NCI-H2029 treated with DMSO at 0.1 percent for 48 hours (cell line): ENCODE measurements at places on chromosomes 1 and 21.

GRCh38 chr1:84940481-84940880 is 47.5 kb upstream of the LPAR3 start:
- DNase-seq, result no peak

DNA sequence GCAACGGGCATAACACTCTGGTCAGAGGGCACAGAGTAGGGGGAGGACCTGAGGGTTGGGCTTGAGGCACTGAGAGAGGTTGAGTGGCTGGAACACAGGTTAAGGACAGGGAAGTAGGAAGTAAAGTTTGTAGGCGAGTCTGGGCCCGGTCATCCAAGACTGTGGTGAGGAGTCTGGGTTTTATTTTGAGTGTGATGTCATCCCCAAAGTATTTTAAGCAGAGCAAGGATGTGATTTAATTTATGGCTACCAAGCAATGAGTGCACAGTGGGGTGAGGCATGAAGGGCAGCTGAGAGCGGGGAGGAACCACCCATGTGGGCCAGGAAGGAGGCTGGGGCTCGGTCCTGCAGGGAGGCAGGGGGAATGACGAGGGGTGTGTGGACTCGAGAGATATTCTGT is 11.2 kb upstream of the VWA5B1 start:
- DNase-seq, result no peak

- no peak for DNase-seq
Measured at GRCh38 chr1:160407839-160408801, 7.8 kb downstream of the VANGL2 start.

DNA sequence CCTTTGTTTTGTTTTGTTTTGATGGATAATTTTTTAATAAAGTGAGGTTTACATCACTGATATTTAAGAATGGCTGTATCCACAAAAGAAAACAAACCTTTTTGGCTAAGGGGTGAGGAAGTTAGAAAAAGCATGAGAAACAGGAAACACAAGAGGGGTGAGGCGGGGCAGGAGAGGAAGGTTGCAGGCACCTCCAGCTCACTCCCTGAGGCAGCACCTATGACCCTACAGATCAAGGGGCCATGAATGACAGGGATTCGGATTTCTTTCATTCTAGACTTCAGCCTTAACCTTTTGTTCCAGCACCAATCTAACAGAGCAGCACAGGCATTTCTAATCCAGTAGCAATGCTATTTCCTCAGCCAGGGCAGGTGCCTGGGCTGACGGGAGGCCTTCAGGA is 4.4 kb downstream of the CLCA4 start:
- no peak for DNase-seq

DNA sequence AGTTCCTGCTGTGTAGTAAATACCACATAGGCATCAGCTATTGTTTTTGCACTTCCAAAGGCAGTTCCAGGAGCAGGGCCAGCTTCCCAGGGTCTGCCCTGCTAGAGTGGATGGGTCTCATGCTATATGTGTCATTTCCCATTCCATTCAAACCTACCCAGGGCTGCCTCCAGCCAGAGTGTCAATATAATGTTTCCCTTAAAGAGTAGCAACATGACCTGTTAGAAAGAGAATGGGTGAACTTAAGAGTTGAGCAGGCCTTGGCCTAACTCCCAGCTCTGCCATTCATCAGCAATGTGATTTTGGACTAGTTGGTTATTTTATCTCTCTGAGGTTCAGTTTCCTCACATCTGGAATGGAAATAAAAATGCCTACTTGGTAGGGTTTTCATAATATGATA is 44.9 kb downstream of the RAB3B start:
- peak; percentile 82 for DNase-seq

DNA sequence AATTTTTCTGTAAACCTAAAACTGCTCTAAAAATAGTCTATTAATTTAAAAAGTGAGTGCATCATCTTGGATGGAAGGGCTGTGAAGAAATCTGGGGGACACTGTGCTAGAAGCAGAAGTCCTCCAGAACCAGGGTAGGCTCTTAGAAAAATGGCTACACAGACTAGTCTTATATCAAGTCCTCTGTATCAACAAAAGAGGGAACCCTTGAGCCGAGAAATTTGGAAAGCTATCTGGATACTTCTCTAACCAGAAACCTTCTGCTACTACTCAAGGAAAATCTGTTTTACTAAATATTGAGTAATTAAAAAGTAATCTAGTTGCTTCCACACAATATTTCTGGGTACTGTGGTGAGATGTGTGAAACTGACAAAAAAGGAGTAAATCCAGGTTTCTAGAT is 92.1 kb downstream of the WDR3 start:
- DNase-seq, result no peak

GRCh38 chr1:232386721-232387510 is 243.0 kb downstream of the SIPA1L2 start:
- no peak for DNase-seq

DNA sequence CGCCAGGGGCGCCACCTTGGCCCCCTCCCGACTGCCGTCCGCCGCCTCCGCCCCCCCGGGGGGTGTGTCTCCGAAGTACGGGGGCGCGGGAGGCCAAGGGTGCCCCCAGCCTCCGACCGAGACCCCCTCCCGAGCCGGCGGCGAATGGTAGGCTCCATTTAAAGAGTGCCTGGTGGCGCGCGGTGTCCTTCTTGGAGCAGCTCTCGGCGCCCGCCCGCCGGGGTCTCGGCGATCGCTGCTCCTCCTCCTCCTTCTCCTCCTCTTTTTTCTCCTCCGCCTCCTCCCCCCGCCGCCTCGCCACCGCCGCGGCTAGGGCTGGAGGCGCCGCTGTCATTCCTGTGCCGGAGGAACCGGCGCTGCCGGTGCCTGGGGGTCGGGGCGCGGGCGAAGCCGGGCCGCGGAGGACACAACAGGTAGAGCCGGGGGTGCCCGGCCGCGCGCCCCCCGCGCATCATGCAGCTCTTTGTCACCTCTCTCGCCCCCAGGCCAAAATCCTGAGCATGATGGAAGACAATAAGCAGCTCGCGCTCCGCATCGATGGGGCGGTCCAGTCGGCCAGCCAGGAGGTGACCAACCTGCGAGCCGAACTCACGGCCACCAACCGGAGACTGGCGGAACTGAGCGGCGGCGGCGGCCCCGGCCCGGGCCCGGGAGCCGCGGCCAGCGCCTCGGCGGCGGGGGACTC is at the start of gene KAZN:
KAZN (plus strand) TSS at position 188 of the 685 bp plus-strand sequence.
- DNase-seq, result no peak

- DNase-seq, result no peak
Measured at GRCh38 chr1:204172404-204173029, 6.4 kb upstream of the REN start.

DNA sequence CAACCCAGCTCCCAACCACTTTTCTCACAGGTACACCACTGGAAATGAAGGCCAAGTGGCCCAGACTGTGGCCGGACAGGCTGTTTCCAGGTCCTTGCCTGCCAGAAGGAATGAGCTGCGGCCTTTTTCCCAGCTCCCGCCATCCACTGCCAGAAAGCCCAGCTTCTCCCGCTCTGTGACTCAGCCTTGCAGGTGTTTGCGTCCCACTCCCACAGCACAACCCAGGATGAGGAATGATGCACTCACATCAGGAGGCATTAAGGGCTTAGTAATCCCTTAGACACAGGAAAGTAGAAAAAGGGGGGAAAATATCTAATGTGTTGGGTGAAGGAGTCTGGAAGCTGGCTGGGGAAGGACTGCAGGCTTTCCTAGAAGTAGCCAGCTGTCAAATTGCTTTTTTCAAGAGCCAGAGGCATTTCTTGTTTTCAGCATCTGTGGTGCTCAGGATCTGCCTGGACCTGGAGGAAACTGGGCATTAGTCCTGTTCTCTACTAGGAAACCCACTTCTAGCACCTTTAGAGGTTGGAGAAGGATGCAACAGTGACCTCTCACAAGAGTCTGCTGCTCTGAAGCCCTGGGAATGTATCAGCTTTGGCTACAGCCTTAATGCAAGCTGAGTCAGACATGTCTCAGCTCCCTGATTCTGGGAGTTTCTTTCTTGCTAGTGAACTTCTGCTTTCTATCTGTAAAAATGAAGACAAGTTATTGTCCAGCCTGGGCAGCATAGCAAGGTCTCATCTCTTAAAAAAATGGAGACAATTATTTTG is 13.2 kb upstream of the MAP1LC3C start:
- no peak for DNase-seq

GRCh38 chr1:203327684-203328457 is 22.6 kb downstream of the BTG2 start:
- peak; percentile 68 for DNase-seq

DNA sequence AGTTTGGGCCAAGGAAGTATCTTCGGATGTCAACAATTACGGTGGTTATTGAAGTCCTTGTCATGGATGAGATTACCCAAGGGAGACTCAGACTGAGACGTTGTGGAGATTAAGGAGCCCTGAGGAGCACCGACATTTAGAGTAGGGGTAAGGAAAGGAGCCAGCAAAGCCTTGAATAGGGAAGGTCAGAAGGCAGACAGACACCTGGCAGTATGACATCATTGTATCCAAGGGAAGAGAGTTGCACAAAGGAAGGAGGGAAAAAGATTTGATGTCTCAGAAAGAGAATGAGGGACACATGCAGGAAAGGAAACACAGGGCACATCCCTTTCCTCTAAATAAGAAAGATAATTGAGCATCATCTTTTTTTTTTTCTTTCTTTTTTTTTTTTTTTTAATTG is 11.7 kb downstream of the LAMC2 start:
- no peak for DNase-seq

DNA sequence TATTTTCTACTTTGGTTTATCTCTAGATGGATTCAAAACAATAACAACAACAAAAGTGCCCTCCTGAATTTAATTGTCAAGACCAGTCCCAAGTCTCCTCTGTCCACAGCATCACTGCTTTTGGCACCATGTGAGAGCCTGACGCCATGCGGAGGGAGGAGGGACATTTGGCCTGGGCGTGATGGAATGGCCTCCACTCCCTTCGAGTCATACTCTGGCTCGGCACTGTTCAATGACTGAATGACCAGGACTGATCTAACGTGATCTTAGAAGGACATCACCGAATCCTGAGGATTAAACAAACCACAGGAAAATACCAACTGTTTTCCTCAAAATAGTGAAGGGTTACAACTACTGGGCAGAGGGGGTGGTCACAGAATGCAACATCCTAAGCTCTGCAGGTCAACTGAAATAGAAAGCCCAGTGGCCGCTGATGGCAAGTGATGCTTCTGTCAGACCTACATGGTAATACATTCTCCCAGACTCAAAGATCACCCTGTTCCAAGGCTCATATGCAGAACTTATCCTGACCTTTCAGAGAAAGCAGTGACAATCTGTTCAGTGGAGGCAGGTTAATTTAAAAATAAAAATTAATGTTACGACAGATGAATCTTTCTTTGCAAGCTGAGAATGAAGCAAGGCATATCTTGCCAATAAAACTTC is 19.1 kb downstream of the SRSF4 start:
- no peak for DNase-seq

DNA sequence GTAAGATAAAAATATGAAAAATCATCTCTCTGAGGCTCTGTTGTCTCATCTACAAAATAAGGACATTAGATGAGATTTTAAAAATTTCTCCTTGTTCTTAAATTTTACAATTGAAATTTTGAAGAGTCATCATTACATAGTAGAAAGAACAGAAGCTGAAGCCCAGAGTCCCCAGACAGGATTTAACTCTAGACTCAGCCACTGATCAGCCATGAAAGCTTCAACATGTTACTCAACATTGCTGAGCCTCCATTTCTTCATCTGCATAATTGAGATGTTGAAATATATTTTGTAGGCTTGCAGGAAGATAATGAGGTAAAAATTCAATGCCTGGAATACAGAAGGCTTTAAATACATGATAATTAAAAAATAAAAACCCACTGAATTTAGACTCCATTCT is 633.3 kb downstream of the LMO4 start:
- DNase-seq, result no peak

- peak; percentile 26 for DNase-seq
Measured at GRCh38 chr1:29180497-29181412, 945 bp downstream of the SRSF4 start.

DNA sequence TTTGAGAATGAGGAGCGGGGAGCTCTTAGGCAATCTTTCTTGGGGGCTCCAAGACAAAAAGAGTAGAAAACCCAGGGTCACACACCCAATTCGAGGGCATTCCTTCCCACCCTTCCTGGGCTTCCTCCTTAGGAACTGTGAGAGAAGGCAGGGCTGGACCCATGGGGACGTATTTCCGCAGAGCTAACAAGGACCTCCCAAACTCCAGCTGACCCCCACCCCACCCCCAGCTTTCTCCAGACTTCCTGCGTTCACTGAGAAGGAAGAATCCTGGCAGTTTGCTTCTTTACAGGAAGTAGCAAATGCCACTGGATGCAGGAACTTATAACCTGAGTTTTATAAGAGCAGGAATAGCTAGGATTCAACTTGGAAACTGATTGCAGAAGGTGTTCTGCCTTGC is 2.7 kb upstream of the LHX9 start:
- DNase-seq, result no peak

DNA sequence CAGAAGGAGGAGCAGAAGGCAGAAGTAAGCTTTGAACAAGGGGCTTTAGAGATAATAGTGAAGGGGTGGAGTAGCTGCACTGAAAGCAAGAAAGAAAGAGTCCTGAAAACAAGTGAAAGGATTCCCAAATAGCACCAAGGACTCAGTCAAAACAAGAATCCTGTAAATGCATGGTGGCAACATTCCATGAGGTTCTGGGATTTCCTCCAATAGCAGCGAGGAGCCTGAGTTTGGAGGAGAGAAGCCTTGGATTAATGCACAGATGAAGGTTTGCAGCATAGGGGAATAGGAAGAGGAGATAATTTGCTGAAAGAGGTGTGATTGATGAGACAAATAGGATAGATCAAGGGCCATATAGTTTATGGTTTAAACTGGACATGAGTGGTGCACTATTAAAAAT is 10.9 kb downstream of the KRTAP22-2 start:
- no peak for DNase-seq

- DNase-seq, result peak; percentile 16
Measured at GRCh38 chr1:6859415-6860343, 74.4 kb downstream of the CAMTA1 start.

DNA sequence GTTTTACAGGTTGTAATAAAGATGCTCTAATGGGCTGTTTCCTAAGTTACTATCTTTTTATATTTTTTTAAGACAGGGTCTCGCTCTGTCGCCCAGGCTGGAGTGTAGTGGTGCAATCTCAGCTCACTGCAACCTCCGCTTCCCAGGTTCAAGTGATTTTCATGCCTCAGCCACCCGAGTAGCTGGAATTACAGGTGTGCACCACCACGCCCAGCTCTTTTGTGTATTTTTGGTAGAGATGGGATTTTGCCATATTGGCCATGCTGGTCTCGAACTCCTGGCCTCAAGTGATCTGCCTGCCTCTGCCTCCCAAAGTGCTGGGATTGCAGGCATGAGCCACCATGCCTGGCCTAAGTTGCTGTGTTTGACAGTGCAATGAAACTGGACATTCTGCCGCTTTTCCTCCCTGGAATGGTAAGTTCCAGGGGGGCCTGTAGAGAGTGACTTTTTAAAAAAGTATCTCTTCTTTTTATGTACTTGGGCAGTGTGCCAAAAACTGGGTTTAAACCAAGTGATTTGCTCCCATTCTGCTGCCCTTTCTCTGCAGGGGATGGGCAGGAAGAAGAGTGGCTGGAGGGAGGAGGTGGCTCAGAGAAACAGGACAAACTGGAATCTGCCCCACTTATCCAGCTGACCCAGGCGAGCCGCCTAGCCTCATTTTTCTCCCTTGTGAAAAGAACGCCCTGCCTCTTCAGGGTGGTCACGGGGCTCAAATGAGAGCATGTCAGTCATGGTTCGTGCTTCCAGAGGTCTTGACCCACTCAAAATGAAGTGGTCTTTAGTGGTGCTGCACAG is 2.3 kb downstream of the SLC37A1 start:
- peak; percentile 82 for DNase-seq

- DNase-seq, result no peak
Measured at GRCh38 chr1:245952383-245953026, 554.6 kb downstream of the SMYD3 start.

GRCh38 chr21:36602735-36603134 is 96.2 kb upstream of the SIM2 start:
- no peak for DNase-seq

- DNase-seq, result no peak
Measured at GRCh38 chr1:2215329-2215728, 12.8 kb upstream of the SKI start.

- no peak for DNase-seq
Measured at GRCh38 chr21:41813226-41813625, 46.4 kb upstream of the RIPK4 start.
